ENCODE measurements at places on chromosomes 6 and 20.

- no peak for DNase-seq
Observed at GRCh38 chr6:29864037-29864810, 36.6 kb downstream of the HLA-G start.

DNA sequence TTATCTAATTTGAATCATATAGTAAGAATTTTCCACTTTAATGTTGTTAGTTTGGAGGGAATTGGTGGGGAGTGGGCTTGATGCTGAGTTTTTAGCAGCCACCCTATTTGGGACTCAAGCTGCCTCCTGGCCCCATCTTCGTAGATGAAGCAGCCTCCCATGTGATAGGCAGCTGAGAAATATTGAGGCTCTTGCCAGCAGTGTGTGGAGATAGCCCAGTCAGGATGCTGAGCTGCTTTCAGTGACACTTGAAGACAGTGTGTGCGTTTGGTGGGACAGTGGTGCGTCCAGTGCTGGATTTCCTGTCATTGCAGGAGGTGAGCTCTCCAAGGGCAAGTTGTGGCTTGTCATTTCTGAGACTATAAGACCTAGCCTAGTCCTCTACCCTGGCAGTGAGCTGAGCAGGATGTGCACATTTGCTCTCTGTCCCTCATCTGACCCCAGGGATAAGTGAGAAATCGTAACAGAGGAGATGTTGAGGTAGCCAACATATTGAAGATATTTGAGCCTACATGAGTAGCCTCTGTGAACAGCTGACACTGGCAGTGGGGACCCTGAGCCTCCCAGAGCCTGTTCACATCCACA, 47.9 kb upstream of the RNF8 start:
- no peak for DNase-seq

- no peak for DNase-seq
Observed at GRCh38 chr6:39079197-39080125, 30.9 kb downstream of the GLP1R start.

- no peak for DNase-seq
Observed at GRCh38 chr6:87738000-87738399, 36.0 kb upstream of the AKIRIN2 start.

DNA sequence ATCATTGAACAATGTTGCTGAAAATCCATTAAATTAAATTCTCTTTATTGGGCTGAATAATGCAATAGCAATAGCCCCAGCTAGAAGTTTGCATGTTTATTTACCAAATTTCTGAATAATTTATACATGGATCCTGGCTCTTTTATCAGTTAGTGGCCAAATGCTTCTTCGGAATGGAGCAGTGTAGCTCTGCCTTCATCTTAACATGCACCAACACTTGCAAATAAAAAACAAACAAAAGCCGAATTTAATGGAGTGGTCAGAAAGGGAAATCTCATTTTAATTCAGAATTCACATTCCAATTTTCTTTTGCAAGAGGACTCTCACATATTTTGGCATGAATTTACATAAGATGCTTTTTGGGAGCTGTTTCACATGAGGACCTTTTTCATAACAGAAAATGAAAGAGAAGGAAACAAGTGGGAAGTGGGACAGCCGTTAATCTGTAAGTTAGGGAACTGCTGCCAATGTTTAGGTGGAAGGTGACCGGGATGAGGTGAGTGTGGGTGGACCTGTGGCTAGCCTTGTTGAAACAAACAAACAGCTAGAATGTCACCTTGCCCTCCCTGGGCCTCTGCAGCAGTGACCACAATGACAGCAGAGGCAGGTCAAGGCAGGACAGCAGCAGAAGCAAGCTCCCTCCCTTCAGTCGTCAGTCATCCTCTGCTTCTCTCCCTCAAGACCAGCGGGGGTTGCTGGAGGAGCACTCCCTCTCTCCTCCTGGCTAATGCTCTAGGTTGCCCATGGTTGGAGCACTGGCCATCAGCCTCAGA, 73.2 kb downstream of the INSM1 start:
- no peak for DNase-seq

Data from stimulated activated CD4-positive, alpha-beta T cell treated with anti-CD3 and anti-CD28 coated beads, Interleukin-15, amount 100 ng/mL, for 1 hour (primary cell).